ENCODE measurements at places on chromosomes 16 and 17. TPM values are rescaled to one million over a fixed set of nuclear protein-coding genes. Genes with fewer than 3 reads are reported as not detected.

- DNase-seq = no peak
Observed at GRCh38 chr17:48429156-48429555, 858 bp downstream of the SKAP1 start.

- no peak for DNase-seq
Observed at GRCh38 chr17:2071455-2072281, 16.8 kb downstream of the HIC1 start.

DNA sequence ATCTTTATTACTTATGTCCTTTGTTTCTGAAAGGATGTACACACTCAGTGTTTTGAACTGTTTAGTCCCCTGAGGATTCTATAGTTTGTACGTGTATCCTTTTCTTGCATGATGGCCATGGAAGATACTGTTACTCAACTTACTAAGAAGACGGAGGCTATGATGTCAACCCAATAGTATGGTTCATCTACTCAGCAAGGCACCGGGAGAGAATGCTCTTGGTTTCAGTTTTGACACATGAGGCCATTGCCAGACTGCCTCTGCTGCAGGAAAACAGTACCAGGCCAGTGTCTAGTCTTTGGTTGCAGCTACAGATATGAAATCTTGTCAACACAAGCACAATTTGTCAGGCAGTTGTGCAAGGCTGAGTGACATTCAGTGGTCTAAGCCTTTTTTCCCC, 134.5 kb downstream of the MRTFB start:
- no peak for DNase-seq

DNA sequence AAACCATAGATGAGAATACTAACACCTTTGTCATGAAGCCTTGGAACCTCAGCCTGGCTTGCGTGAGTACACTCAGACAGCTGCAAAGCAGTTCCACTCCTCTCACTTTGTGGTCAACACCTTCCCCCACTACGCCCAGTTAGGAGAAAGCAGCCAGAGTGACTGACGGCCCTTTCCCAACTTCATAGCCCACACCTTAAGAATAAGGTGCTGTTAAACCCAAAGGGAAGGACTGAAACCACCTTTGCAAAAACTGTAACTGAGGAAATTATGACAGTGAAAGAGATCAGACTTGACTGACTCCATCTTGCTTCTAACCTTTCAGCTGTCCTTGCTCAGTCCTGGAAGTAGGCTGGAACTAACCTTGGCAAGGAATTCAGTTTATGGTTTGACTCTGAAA, 13.7 kb downstream of the N4BP1 start:
- peak; percentile 71 for DNase-seq

GNG13 gene
- polyA plus RNA-seq = not detected

INPP5K gene
- polyA plus RNA-seq = 15.9 TPM

RUNDC3A gene
- 1.2 TPM for polyA plus RNA-seq

GRCh38 chr17:10435096-10435495, 13.3 kb upstream of the MYH8 start:
- no peak for DNase-seq

TMEM132E gene
- not detected for polyA plus RNA-seq

GRCh38 chr16:47664653-47665325, 203.7 kb downstream of the PHKB start:
- no peak for DNase-seq

NT5M gene
- 1.3 TPM for polyA plus RNA-seq

NOG gene
- polyA plus RNA-seq = 3.6 TPM

DNA sequence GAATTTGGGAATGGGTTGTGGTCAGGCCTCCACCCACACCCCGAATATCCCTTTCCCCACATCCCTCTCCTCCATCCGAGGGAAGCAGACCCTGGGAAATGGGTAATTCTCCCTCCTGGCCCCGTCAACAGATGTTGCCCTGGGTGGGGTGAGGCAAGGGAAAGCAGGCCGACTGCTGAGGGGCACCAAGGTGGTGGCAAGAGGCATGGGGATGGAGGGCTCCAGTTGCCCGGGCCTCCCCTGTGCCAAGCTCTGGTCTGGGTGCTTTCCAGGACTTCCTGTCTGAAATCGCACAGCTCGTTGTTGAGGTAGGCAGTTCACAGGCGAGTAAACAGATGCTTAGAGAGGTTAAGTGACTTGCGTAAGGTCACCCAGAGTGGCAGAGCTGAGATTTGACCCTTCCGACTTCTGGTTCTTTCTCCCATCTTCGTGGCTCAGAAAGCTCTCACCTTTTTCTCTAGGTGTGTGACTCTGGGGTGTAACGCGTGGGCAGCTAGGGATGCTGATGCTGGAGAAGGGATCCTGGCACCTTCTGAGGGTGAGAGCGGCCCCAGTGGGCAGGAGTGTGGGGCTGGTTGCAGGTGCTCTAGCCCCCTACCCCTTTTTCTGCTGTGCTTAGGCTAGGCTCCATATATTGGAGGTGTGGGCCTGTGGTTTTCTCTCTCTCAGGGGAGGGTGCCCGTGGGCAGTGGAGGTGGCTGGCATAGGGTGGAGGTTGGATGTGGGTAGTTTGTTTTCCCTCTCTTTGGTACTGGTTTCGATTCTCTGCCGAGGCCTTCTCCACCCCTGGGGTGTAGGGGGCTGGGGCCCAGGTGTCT, 17.2 kb downstream of the RARA start:
- no peak for DNase-seq

DNA sequence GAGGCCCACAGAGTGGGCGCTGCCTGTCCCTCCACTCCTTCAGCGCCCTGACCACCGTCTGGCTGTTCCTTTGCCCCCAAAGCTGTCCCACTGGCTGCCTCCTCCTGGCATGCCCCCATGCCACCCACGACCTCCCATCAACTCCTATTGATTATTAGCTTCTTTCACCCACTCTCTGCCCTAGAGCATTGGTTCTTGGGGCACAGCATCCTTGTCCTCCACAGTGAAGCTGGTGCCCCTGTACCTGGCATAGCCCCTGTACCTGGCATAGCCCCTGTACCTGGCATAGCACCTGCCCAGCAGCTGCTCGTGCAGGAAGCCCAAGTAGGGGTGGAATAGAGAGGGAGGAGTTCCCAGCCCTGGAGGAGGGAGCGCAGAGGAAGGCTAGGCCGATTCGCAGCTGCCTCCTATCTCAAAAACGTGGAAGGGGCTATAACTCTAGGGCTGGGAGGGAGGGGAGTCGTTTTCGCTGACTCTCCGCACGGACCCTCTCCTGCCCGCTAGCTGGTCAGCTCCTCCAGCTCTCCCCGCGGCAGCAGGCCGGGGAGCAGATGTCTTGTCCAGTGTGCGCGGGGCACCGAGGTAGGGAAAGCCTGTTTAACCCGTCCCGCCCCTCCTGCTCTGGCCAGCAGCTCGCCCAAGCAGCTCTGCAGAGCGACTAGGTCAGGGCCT, 5.7 kb upstream of the ACTG1 start:
- no peak for DNase-seq

LITAFD gene
- polyA plus RNA-seq = not detected

SLC25A11 gene
- 71.3 TPM for polyA plus RNA-seq

GRCh38 chr16:21222495-21223337, 10.8 kb upstream of the ANKS4B start:
- no peak for DNase-seq

- no peak for DNase-seq
Observed at GRCh38 chr17:9247401-9247938, 226.2 kb downstream of the NTN1 start.

DNA sequence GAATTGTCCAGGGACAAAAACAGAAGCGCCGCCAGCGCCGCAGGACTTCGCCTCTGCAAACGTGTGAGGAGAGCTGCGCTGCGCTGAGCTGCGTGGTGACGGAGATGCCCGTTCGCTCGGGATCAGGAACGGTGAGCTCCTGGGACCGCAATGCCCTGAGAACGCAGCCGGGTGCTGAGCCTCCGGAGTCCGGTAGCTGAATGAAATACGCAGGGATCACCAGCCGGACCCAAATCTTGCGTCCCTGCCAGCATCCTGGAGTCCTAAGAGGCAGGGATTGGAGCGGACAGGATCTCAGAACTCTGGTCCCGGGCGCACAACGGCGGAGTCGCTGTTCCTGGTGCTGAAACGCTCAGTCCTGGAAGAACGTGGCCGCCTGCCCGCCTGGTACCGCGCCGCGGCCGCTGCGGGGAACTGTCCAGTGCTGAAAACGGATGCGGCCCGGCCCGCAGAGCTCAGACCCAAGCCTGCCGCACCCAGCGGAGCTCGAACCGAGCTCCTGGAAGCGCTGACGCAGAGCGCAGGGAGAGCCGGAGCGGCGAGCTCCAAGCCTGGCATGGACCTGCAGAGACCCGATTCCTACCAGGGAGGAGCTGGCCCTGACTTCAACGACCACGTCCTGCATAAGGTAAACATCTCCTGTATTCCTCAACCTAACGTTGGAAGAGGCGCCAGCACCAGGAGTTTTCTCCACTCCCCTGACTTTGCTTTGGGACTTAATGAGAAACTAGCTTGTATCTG, 41.5 kb downstream of the CD300LF start:
- peak; percentile 74 for DNase-seq

DNA sequence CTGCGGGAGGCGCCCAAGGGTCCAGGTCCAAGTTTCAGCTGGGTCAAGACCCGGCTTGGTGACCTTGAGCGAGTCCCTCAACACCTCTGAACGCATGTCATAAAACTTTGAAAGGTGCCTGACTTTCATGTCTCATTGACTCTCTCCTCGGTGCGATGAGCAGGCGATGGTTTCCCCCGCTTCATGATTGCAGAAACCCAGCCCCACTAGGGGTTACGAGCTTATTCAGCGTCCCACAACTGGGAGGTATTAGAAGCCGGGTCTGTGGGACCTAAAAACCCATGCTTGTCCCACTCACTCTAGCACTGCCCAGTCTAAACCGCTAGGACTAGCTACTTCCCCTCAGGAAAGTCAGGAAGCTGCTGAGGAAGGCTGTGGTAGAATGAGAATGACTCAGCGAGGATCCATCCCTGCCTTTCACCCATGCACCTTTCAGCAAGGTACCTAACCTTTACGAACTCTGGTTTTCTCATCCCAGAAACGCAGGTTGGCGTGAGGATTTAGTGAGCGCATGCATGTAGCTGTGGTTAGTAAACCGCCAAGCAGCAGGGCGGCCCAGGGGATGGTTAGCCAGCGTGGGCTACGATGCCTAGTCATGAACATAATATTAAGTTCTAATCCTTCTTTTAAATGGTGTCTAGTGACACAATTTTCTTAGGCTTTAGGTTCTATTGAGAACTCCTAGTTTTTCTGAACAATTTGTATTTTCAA, 26.2 kb upstream of the RFFL start:
- peak; percentile 78 for DNase-seq

KRTAP9-4 gene
- polyA plus RNA-seq = not detected

- DNase-seq = peak; percentile 74
Observed at GRCh38 chr17:4232168-4232813, 31.5 kb downstream of the ANKFY1 start.

- no peak for DNase-seq
Observed at GRCh38 chr17:82018152-82018988, 4.3 kb downstream of the CENPX start.

DNA sequence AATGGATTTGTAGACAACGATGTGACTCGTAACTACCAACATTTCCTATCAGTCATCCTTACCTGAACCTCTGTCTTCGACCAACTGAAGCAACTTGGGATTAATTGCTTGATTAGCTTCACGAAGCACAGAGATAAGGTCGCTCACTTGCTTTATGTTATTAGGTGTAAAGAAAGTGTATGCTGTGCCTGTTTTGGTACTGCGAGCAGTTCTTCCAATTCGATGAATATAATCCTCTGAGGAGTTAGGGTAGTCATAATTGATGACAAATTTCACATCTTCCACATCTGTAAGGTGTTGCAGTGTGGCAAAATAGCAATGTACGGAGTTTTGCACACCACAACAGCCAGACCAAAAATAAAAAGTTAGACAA, 3.6 kb upstream of the POLG2 start:
- no peak for DNase-seq

PRSS33 gene
- polyA plus RNA-seq = not detected

DNA sequence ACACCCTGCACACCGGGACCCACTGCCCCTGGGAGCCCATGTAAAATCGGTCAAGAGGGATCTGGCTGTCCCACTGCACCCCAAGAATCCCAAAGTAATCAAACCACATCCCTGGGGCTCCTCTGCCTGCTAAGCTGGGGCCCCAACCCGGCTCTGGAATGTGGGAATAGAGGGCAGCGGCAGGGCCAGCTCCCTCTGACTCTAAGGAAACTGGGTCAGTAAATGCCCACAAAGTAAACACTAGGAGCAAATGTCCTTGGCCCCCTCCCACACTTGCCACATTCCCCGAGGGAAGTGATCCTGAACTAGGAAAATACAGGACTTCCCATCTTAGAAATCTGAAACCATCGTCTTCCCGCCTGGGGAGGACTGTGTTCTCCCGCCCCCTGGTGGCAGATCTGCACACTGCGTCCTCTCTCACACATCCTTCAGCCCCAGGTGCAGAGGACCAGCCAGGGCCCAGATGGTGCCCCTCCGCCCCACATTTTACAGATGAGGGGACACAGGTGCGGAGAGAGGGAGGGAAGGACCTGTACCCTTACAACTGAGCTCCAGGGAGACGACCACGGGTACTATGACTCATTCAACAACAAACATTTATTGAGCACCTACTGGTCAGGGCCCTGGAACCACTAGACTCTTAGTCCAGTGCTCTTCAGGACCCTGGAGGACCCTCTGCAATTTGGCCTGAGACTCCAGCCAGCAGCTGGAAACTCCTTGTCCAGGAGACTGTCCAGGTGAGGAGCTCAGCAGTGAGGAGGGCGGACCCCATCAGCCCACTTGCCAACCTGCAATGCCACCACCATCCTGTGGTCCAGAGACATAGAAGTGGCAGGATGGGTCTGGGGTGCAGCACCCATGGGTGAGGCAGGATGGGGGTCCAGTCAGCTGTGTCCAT, 10.1 kb downstream of the P3H4 start:
- peak; percentile 76 for DNase-seq

DNA sequence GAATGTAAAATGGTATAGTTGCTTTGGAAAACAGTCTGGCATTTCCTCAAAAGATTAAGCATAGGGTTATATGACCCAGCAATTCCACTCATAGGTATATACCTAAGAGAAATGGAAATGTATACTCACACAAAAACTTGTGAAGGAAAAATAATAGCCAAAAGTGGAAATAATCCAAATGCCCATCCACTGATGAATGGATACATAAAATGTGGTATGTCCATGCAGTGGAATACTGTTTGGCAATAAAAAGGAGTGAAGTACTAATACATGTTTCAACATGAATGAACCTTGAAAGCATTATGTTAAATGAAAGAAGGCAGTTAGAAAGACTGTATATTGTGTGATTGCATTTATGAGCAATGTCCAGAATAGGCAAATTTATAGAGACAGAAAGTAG, 25.1 kb downstream of the NUP93 start:
- DNase-seq = no peak

DNA sequence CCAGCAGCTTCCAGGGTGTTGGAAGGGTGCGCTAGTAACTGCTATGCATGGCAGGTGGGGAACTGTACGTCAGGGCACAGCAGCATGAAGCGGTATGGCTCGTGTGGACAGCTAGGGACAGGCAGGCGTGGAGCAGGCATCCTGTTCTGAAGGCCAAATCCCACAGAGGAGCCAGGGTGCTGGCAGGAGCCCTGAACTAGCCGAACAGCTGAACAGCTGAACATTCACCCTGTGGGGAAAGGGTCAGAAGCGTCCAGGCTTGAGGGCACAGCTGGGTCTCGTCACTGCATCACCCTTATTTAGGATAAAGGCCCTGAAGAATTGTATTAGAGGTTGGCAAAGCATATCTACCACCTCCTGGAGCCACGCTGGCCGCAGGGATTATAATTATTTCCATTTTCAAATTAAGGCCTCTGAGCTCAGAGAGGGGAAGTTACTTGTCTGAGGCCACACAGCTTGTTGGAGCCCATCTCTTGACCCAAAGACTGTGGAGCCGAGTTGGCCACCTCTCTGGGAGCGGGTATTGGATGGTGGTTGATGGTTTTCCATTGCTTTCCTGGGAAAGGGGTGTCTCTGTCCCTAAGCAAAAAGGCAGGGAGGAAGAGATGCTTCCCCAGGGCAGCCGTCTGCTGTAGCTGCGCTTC, 3.3 kb upstream of the STH start:
- no peak for DNase-seq

All from mammary epithelial cell (primary cell).